ENCODE measurements at places on chromosomes 13 and 19. TPM values are rescaled to one million over a fixed set of nuclear protein-coding genes. Genes with fewer than 3 reads are reported as not detected.

GRCh38 chr19:45074744-45075300 lies 1.5 kb downstream of the ZNF296 start:
- peaks cover 14% of the 10 kb centered on the region for H3K27me3 ChIP-seq
- H3K4me1 ChIP-seq = peaks cover 24% of the 10 kb centered on the region
- H3K27ac ChIP-seq = no peak overlapping the region
- no peak overlapping the region for H3K4me3 ChIP-seq
- no peak for DNase-seq
- H3K36me3 ChIP-seq = peaks cover 33% of the 10 kb centered on the region

The DIAPH3 gene
- 7.5 TPM for total RNA-seq

DNA sequence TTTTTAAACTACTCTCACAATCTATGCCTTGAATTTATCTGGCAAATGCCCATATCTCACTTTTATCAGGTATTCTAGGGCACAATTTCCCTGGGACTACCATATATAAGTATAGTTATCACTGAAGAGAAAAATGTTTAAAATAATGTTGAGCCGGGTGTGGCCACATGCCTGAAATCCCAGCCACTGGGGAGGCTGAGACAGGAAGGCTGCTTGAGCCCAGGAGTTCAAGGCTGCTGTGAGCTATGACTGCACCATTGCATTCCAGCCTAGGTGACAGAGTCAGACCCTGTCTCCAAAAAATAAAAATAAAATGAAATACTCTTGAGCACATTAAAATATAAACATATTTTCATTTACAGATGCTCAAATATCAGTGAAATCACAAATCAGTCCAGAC lies 4.1 kb downstream of the KATNAL1 start:
- no peaks in the 10 kb centered on the region for H3K36me3 ChIP-seq
- H3K27me3 ChIP-seq = no peaks in the 10 kb centered on the region
- H3K4me1 ChIP-seq = peaks cover 5% of the 10 kb centered on the region
- no peak overlapping the region for H3K4me3 ChIP-seq

The YIF1B gene
- 61.2 TPM for total RNA-seq

- H3K27me3 ChIP-seq = no peaks in the 10 kb centered on the region
- no peak overlapping the region for H3K4me3 ChIP-seq
- H3K36me3 ChIP-seq = no peaks in the 10 kb centered on the region
- no peaks in the 10 kb centered on the region for H3K4me1 ChIP-seq
These were observed 27.8 kb upstream of the OR1M1 start for GRCh38 chr19:9058905-9059667.

- H3K27ac ChIP-seq = no peak overlapping the region
- H3K36me3 ChIP-seq = peaks cover 23% of the 10 kb centered on the region
These were observed 1.4 kb downstream of the MATK start for GRCh38 chr19:3784607-3785450.

GRCh38 chr19:1804858-1805257 lies 7.2 kb downstream of the ATP8B3 start:
- no peaks in the 10 kb centered on the region for H3K36me3 ChIP-seq
- H3K27ac ChIP-seq = no peak overlapping the region
- H3K4me1 ChIP-seq = no peaks in the 10 kb centered on the region
- H3K27me3 ChIP-seq = no peaks in the 10 kb centered on the region
- DNase-seq = no peak
- no peak overlapping the region for H3K4me3 ChIP-seq

The CYP2F1 gene
- total RNA-seq = not detected

The ZNF541 gene
- total RNA-seq = 0.50 TPM

GRCh38 chr13:31955741-31956140 lies 75.8 kb upstream of the FRY start:
- H3K4me1 ChIP-seq = no peaks in the 10 kb centered on the region
- H3K27ac ChIP-seq = no peak overlapping the region
- H3K4me3 ChIP-seq = no peak overlapping the region
- peaks cover 15% of the 10 kb centered on the region for H3K36me3 ChIP-seq
- DNase-seq = no peak
- H3K27me3 ChIP-seq = no peaks in the 10 kb centered on the region

DNA sequence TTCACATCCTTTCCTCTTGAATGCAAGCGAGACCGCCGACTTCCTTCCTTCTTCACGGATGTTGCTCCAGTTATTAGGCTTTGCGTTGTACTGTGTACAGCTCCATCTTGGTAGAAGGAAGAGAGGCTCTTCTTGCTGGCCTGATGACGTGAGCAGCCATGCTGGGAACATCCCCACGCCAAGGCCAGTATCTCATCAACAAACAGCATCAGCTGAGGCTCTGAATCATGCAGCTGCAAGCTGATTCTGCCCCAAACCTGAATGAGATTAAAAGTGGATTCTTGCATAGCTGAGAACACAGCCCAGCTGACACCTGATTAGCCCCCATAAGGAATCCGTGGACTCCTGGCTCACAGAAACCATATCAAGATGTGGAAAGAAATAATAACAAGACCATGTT lies 809.6 kb downstream of the EFNB2 start:
- no peak overlapping the region for H3K4me3 ChIP-seq
- H3K36me3 ChIP-seq = no peaks in the 10 kb centered on the region
- no peaks in the 10 kb centered on the region for H3K27me3 ChIP-seq
- no peak for DNase-seq
- H3K4me1 ChIP-seq = no peaks in the 10 kb centered on the region

The SRRM5 gene
- 0.10 TPM for total RNA-seq

The ZNF560 gene
- 0.66 TPM for total RNA-seq

GRCh38 chr13:75873494-75873893 lies 237.4 kb downstream of the LMO7 start:
- no peak for DNase-seq
- H3K27me3 ChIP-seq = no peaks in the 10 kb centered on the region
- no peaks in the 10 kb centered on the region for H3K4me1 ChIP-seq

DNA sequence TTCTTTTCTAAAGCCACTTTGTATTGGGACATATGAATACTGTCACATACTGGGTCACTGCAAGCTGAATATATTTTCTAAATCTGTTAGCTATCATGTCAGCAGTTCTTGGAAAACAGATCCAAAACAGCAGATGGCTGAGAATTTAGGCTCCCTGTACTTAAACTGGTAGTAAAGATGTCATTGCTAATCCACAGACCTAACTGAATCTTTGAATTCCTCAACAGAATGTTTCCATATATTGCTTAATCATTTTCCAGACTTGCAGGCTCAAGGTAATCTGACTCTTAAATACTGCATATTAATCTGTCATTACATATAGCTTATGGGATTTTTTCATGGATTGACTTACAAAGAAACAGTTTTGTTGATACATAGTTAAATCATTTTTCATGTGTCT lies 639.0 kb upstream of the KLHL1 start:
- H3K27me3 ChIP-seq = no peaks in the 10 kb centered on the region
- H3K27ac ChIP-seq = no peak overlapping the region
- no peaks in the 10 kb centered on the region for H3K4me1 ChIP-seq
- H3K36me3 ChIP-seq = no peaks in the 10 kb centered on the region
- no peak for DNase-seq
- no peak overlapping the region for H3K4me3 ChIP-seq

DNA sequence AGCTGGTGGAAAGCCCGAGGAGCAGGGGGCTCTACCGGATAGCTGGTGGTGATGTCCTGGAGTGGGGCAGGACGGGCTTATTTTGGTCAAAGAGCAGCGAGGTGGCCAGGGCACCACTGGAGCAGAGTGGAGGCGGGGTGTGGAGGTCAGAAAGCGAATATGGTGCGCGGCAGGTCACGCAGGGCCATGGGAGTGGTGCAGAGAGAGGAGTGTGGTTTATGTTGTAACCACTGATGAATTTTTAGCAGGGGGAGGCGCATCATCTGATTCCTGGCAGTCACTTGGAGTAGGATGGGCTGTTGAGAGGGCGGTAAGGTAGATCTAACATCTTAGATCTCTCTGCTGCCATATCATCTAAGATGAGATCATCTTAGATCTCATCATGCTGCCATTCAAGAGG lies 1.4 kb upstream of the ZNF414 start:
- no peaks in the 10 kb centered on the region for H3K27me3 ChIP-seq
- peaks cover 28% of the 10 kb centered on the region for H3K36me3 ChIP-seq
- no peak overlapping the region for H3K4me3 ChIP-seq
- no peak overlapping the region for H3K27ac ChIP-seq

DNA sequence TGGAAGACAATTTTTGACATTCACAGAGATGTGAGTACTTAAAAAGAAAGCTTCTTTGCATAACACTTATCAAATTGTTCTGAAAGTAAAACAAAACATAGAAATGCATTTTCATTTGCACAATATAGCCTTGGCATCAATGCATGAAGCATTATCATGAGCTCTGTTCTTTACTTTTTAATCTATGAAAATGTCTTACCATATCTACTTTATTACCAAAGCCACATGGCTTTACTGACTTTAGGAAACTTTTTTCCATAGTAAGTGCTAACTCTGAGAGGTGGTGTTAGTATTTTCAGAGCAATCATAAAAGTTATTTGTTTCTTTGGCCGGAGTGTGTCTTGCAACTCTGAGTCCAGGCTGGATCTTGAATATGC lies 10.5 kb downstream of the TNFRSF19 start:
- peaks cover 13% of the 10 kb centered on the region for H3K4me1 ChIP-seq
- no peaks in the 10 kb centered on the region for H3K36me3 ChIP-seq
- no peak overlapping the region for H3K27ac ChIP-seq
- no peak for DNase-seq
- H3K27me3 ChIP-seq = no peaks in the 10 kb centered on the region

DNA sequence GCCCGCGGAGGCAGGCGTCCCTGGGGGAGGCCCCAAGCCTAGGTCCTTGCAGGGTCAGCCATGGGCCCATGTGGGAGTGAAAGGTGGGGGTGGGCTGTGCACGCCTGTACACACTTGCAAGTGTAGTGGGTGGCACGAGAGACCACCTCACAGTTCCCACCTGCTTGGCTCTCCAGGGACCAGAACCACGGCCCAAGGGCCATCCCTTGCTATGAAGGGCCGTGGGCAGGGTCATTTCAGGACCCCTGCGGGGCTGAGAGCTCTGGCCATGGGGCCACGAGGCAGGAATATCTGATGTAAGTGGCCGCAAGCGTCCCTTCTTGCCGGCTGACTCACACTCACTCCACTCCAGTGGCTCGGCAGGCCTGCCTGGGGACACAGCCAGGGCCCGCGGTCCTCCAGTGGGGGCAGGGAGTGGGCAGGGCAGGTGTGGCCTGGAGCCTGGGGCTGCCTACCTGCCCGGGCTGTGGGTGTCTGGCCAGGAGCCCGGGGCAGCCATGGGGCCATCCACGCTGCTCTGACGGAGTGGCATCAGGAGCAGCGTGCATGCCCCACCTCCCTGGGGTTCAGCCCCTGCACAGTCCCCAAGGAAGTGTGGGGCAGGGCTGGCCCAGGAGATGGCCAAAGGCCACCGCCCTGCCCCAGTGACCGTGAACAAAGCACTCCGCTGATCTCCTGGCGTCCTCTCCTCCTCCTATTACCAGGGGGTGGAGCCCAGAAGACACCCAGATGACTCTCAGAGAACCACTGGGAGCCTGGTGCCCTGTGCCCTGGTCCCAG lies 8.6 kb upstream of the MKNK2 start:
- no peak for DNase-seq
- no peak overlapping the region for H3K4me3 ChIP-seq
- H3K27me3 ChIP-seq = no peaks in the 10 kb centered on the region
- H3K36me3 ChIP-seq = peaks cover 4% of the 10 kb centered on the region

GRCh38 chr13:27352698-27353097 lies 71.7 kb upstream of the GTF3A start:
- no peak for DNase-seq
- no peak overlapping the region for H3K4me3 ChIP-seq
- no peaks in the 10 kb centered on the region for H3K27me3 ChIP-seq
- H3K36me3 ChIP-seq = no peaks in the 10 kb centered on the region
- H3K4me1 ChIP-seq = peaks cover 20% of the 10 kb centered on the region

DNA sequence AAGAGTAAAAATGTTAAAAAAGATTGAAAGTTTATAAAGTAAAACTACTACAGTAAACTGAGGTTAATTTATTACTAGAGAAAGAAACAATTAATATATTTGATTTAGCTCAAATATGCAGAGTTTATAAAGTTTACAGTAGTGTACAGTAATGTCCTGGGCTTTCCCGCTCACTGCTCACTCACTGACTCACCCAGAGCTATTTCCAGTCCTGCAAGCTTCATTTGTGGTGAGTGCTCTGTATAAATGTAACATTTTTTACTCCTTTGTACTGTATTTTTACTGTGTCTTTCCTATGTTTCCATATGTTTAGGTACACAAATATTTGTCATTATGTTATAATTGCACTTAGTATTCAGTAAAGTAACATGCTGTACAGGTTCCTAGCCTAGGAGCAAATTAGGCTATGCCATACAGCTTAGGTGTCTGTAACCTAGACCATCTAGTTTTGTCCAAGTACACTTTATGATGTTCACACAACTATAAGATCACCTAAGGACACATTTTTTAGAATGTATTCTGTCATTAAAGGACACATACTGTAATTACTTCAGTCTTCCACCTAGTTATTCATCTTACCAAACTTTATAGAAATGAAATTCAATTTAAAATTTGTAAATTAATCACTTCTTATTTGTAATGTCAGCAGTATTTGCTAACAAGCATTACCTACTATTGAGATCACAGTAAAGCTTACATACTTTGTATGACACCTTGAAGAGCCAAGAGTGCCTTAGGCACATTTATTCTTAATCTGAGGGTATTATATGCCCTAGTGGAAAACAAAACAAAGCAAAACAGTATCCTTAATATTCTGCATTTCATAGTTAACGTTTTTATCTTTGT lies 683.4 kb downstream of the PCDH9 start:
- H3K4me1 ChIP-seq = no peaks in the 10 kb centered on the region
- H3K27me3 ChIP-seq = no peaks in the 10 kb centered on the region
- no peak for DNase-seq
- no peak overlapping the region for H3K4me3 ChIP-seq
- H3K27ac ChIP-seq = no peak overlapping the region
- no peaks in the 10 kb centered on the region for H3K36me3 ChIP-seq

DNA sequence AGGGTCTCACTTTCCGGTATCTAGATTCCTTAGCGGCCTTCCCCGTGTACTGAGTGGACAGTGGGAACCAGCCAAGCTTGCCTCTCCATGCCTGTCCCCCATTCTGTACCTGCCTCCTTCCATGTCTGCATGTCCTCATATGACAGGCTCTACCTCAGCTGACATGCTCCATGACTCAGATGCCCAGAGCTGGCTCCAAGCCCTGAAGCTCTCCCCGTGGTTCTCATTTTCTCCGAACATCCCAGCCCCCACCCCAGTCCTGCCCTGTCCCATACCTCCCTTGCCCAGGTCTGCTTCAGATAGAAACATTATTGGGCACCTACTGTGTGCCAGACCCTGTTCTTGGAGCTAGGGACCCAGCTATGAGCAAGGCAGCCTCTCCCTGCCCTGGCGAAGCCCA lies 17.1 kb upstream of the SHFL start:
- no peaks in the 10 kb centered on the region for H3K4me1 ChIP-seq
- no peaks in the 10 kb centered on the region for H3K27me3 ChIP-seq
- no peak overlapping the region for H3K27ac ChIP-seq
- H3K36me3 ChIP-seq = no peaks in the 10 kb centered on the region
- no peak overlapping the region for H3K4me3 ChIP-seq

GRCh38 chr13:20192158-20192835 lies 441 bp downstream of the GJB2 start:
- no peak overlapping the region for H3K27ac ChIP-seq
- H3K4me1 ChIP-seq = peaks cover 23% of the 10 kb centered on the region
- no peak for DNase-seq
- H3K27me3 ChIP-seq = peaks cover 67% of the 10 kb centered on the region

- H3K4me3 ChIP-seq = no peak overlapping the region
- no peaks in the 10 kb centered on the region for H3K36me3 ChIP-seq
- H3K27ac ChIP-seq = no peak overlapping the region
These were observed 577 bp upstream of the ACP7 start for GRCh38 chr19:39083599-39083982.

The CRX gene
- 0.17 TPM for total RNA-seq

The SLC25A41 gene
- 0.83 TPM for total RNA-seq

The SOX1 gene
- total RNA-seq = 1.6 TPM
